ENCODE measurements at places on chromosomes 3 and 15.

DNA sequence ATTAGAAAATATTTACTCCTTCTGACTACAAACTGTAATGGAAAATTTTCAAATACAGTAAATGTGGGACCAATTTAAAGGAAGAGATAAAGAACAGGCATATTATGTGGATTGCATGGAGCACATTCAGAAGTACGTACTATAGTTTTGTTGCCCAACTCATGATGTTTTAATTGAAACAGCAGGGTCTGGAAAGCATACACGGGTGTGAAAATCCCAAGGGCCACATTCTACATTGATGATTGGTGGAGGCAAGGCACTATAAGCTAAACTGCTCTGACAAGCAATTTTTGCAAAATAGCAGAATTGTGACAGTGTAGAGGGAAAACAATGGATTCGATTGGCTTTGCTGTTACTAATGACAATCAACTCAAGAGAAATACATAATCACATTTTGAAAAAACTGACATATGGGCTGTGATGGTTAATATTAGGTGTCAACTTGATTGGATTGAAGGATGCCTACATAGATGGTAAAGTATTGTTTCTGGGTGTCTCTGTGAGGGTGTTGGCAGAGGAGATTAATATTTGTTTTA lies 458.6 kb downstream of the PYDC2 start:
- no peak for DNase-seq

DNA sequence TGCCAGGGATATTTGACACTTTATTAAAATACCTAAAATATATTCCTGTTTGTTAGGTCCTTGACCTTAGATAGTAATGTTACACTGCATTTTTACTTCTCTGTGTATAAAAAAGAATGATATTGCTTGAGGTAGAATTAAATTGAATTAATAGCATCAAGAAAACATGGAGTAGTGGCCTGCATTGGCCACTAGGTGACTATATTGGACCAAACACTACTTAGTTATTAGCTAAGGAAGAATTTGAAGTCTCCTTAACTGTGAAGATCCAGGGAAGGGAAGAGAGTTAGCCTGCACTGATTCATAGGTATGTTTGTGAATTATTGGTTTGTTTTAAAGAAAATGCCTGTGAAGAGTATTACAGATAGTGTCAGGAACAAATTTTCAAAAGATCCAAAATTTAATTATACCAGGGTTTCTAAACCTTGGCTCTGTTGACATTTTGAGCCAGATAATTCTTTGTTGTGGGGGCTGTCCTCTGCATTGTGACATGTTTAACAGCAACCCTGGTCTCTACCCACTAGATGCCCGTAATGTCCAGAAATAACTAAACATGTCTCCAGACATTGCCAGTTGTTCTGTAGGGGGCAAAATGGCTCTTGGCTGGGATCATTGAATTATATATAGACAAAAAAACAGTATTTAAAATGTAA lies 103.6 kb upstream of the THSD4 start:
- peak; percentile 7 for DNase-seq

DNA sequence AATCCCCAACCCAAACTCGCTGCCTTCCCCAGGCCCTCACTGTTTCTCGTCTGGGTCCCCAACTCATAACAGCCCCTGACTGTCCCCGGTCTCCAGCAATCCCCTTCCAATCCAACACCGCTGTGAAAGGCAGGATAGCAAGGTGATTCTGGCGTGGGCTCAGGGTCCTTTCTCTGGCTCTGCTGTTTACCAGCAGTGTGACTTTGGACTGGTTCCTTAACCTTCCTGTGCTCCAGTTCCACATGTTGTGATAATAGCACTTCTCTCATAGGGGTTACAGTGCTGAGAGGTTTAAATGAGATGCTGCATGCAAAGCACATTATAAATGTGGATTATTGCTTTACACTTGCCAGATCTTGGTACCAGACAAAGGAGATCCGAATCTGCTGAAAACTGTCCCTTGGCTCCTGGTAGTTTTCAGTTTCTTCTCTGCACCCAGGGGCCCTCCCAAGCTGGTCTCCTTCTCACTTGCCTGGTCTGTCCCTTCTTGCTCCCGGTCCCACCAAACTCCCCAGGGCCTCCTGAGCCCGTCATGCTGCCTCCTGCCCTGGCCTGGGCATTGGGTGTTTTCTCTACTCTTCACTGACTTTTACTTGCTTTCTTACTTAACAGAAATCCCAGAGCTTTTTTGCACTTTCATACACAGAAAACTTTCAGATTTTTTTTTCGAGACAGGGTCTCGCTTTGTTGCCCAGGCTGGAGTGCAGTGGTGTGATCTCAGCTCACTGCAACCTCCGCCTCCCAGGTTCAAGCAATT lies 26.8 kb upstream of the CYP11A1 start:
- DNase-seq, result no peak

GRCh38 chr15:25790000-25790660 lies 73.0 kb downstream of the ATP10A start:
- DNase-seq, result peak; percentile 80

GRCh38 chr15:47157827-47158226 lies 559.5 kb upstream of the SEMA6D start:
- DNase-seq, result no peak

- DNase-seq, result no peak
Measured at GRCh38 chr15:66924889-66925288, 140.5 kb upstream of the SMAD3 start.

- DNase-seq, result no peak
Measured at GRCh38 chr15:45287390-45287956, 35.4 kb downstream of the SLC28A2 start.

DNA sequence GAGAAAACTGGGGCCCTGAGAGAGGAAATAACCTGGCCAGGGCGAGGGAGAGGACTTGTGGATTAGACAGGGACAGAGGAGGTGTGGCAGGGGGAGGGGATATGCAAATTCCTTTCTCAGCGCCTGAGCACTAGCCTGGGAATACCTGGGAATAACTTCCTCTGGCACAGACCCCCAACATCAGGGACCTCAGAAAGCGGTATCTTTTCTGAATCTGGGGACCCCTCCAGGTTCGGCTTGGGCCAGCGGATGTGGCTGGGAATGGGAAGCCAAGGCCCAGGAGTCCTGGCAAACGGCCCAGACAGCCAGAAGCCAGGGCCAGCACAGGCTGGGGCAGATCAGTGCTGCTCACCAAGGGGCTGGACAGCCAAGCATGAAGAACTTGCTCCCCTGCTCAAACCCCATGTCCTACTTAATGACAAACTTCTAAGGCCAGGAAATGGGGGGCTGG lies 9.2 kb upstream of the ACSBG1 start:
- no peak for DNase-seq

DNA sequence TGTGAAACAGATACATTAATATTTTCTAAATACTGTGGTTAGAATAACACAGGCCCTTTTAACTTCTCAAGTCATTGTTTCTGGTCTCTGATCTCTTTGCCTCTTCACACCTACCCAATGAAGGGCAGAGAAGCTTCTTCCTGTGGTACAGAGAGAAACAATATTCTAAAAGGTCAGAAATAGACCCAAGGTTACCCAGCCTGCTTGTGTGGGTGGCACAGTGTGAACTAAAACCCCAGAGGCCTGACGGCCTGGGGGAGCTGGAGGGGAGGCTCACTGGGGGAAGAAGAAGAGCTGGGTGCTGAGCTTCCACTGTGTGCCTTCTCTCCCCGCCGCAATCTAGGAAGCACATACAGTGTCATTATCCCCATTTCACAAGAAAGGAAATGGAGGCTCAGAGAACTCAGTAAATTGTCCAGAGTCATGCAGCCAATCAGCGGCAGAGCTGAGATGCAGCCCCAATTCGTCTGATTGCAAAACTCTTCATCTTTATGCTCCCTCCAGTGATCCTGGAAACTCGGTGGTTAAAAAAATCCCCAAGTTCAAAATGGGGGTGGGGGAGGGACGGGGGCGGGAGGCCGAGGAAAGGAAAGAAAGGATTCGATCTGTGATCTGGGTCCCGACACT lies 64.1 kb upstream of the HEG1 start:
- DNase-seq, result peak; percentile 89

GRCh38 chr3:126355777-126356372 lies 1.3 kb downstream of the KLF15 start:
- peak; percentile 13 for DNase-seq

Measured in activated CD8-positive, alpha-beta T cell treated with anti-CD3 and anti-CD28 coated beads for 36 hours (primary cell).